ENCODE measurements at places on chromosomes 6 and 20. TPM values are rescaled to one million over a fixed set of nuclear protein-coding genes. Genes with fewer than 3 reads are reported as not detected.

GRCh38 chr20:13322198-13322597, 101.1 kb downstream of the ISM1 start:
- no peak for DNase-seq

GRCh38 chr6:167569041-167569805, 244.3 kb downstream of the TTLL2 start:
- DNase-seq: no peak

GRCh38 chr6:72111611-72112010, 225.3 kb downstream of the RIMS1 start:
- DNase-seq: no peak

Gene PAX1
- not detected for total RNA-seq

Gene LST1
- 42.6 TPM for total RNA-seq

Data from activated CD4-positive, alpha-beta T cell treated with anti-CD3 and anti-CD28 coated beads, Interleukin-2, amount 10 ng/mL, durations not matched to agents 24 days and 14 days (primary cell).